ENCODE measurements at places on chromosomes 5 and 9. TPM values are rescaled to one million over a fixed set of nuclear protein-coding genes. Genes with fewer than 3 reads are reported as not detected.

DNA sequence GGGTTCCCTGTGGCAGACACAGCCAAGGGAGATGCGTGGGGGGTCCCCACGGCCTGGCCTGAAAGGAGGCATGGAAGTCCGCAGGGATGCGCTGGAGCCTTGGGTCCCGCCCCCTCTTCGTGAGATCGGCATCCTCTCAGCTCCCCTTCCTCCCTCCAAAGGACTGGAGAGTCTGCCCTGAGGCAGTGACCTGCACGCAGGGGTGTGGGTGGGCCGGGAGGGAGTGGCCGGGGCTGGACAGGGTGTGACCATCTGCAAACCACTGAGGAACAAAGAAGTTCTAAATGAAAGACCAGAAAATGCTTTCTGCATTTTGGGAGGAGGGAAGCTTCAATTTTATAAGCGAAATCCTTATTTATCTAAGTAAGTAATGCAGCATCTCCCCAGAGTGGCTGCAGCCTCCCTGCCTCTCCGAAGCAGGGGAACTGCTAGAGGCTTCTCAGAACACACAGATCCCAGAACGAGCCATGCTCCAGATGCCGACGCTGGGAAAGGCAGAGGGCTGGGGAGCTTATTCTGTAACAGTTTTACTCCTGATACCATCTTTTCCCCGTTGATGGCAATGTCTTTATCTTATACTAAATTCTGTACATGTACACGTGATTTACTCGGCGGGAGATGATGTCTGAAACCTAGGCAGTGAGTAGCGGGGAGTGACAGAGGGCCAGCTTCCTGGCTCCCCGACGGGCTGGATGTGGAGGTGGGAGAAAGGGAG is 221.7 kb downstream of the FANCC start:
- DNase-seq, result peak; percentile 57

DNA sequence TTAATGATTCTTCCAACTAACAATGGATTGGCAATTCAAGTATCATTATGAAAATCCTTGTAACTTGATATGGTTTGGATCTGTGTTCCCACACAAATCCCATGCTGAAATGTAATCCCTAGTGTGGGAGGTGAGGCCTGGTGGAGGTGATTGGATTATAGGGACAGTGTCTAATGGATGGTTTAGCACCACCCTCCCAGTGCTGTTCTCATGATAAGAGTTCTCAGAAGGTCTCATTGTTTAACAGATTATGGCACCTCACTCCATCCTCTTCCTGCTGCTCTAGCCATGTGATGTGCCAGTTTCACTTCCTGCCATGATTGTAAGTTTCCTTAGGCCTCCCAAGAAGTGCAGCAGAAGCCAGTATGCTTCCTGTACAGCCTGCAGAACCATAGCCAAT is 1116.2 kb upstream of the EDIL3 start:
- DNase-seq, result no peak

- no peak for DNase-seq
These were observed 92.3 kb upstream of the SPATA31C2 start for GRCh38 chr9:88230612-88231011.

The HAPLN1 gene
- total RNA-seq, result 3.3 TPM

- DNase-seq, result no peak
These were observed 102.5 kb upstream of the FCN2 start for GRCh38 chr9:134778156-134778555.

GRCh38 chr9:119009249-119009648 is 360.0 kb downstream of the BRINP1 start:
- no peak for DNase-seq
